ENCODE measurements at places on chromosomes 2 and 18.

DNA sequence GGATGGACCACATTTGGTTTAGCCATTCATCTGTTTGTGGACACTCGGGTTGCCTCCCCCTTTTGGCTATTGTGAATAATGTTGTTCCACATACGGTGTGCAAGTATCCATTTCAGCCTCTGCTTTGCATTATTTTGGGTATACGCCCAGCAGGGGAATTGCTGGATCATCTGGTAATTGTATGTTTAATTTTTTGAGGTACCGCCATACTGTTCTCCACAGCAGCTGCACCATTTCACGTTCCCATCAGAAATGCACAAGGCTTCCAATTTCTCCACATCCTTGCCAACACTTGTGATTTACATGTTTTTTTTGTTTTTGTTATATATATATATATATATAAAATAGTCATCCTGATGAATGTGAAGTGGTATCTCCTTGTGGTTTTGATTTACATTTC, 54.6 kb upstream of the TWIST2 start:
- DNase-seq, result no peak

GRCh38 chr2:8953525-8953924, 50.0 kb downstream of the MBOAT2 start:
- DNase-seq, result no peak

GRCh38 chr18:8938817-8939216, 163.7 kb upstream of the NDUFV2 start:
- no peak for DNase-seq

- DNase-seq, result no peak
Observed at GRCh38 chr18:57202881-57203280, 56.0 kb downstream of the BOD1L2 start.

- no peak for DNase-seq
Observed at GRCh38 chr2:99629320-99629719, 139.5 kb upstream of the REV1 start.

GRCh38 chr18:36120297-36120696, 8.8 kb downstream of the SLC39A6 start:
- no peak for DNase-seq

DNA sequence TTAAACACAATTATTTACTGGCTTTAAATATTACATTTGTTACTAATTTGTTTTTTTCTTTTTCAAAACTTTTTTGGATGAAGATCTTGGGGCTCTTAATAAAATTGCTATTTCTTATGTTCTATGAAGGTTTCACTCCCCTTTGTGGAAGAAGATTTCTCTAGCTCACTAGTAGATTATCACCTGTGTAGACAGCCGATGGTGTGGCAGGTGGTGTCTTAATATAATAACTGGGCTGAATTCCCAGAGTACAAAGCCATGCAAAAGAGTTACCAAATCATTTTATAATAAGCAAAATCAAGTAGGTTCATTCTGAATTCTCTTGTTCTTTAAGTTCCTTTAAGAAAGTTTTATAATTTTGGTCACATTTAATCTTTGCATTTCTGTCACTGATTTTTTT, 233.7 kb downstream of the CCDC102B start:
- no peak for DNase-seq

DNA sequence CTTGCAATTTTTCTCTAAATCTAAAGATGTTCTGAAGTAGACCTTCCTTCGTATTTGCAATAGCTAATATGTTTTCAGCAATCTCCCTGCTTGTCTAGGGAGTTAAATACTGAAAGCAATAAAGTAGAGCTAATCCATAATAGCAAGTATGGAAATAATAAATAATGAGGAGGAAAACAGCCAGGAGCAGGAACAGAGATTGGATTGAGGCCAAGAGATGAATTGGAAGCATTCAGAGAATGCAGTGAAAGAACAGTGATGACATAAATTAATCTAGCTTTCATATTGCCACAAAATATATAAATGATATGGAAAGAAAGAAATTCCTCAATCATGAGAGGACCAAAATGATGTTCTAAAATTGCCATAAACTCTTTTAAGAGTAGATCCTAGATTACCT, 679.7 kb downstream of the METTL4 start:
- no peak for DNase-seq

DNA sequence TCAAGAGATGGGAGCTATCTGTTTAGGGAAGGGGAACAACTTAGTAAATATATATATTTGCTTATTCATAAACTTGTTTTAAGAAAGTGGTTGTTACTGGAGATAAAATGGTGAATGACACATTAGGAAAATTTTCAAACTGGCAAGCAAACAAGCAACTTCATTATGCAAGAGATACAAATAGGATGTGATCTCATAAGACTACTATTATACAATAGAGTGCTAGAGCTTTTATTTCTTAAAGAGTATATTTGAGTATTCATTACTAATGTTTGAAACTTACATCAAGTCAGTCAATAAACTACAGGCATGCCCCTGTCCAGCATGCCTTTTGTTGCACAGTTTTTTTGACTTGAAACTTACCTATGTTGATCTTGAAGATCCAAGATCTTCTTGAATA, 355.2 kb upstream of the KCNJ3 start:
- DNase-seq, result no peak

DNA sequence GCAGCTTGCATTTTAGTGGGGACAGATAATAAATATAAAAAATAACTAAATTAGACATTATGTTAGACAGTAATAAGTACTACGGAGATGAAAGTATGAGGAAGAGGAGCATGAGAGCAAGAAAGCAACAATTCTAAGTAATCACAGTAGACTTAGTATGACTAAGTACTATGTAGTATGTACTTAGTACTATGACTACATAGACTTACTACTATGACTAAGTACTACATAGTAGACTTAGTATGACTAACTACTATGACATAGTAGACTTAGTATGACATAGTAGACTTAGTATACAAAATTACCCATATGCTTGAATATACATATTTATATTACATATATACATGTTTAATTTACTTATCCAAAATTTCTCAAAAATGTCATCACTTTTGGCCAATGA, 29.3 kb downstream of the CDH20 start:
- DNase-seq, result no peak

- DNase-seq, result peak; percentile 55
Observed at GRCh38 chr2:98822301-98823164, 91.6 kb upstream of the MGAT4A start.

GRCh38 chr2:5734859-5735520, 42.8 kb downstream of the SOX11 start:
- no peak for DNase-seq
